Bronchial epithelial cell (primary cell): ENCODE measurements at places on chromosomes 3 and 15. TPM values are rescaled to one million over a fixed set of nuclear protein-coding genes. Genes with fewer than 3 reads are reported as not detected.

DNA sequence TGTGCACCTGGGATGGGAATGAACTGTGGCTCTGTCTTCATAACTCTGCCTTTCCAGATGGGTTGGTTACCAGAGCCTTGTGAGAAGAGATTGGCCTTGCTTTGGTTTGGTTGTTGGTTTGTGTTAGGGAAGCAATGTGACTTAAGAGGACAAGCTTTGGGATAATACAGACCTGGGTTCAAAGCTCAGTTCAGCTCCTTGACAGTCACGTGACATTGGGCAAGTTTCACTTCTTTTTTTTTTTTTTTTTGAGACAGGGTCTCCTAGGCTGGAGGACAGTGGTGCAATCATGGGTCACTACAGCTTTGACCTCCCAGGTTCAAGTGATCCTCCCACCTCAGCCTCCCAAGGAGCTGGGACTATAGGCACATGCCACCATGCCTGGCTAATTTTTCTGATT is 42.7 kb downstream of the CORO2B start:
- DNase-seq, result no peak

GRCh38 chr3:33833408-33834095 is 35.1 kb downstream of the PDCD6IP start:
- no peak for DNase-seq

DNA sequence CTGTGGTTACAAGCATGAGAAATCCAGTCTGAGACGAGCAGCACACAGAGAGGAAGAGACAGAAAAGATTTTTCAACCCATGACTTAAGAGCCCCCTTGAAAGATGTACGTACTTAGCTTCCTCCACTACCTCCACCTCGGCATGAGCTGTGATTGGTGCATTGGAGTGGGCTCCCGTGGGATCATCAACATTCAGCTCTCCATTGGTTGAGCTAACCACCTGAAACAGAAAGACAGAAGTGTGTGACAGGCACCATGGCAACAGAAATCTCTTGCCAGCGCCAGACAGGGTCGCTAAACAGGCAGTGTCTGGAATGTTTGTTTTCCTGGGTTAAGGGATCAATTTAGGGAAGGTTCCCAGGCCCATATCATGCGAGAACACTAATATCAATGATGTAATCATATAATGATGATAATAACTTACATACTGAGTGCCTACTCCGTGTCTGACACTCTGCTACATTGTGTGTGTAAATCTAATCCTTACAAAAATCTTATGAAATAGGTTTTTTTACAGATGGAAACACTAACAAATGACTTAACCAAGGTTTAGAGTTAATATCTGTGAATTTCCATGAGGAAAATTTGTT is 17.5 kb upstream of the PPIB start:
- no peak for DNase-seq

GRCh38 chr3:64650715-64651114 is 37.1 kb downstream of the ADAMTS9 start:
- DNase-seq, result peak; percentile 21

DNA sequence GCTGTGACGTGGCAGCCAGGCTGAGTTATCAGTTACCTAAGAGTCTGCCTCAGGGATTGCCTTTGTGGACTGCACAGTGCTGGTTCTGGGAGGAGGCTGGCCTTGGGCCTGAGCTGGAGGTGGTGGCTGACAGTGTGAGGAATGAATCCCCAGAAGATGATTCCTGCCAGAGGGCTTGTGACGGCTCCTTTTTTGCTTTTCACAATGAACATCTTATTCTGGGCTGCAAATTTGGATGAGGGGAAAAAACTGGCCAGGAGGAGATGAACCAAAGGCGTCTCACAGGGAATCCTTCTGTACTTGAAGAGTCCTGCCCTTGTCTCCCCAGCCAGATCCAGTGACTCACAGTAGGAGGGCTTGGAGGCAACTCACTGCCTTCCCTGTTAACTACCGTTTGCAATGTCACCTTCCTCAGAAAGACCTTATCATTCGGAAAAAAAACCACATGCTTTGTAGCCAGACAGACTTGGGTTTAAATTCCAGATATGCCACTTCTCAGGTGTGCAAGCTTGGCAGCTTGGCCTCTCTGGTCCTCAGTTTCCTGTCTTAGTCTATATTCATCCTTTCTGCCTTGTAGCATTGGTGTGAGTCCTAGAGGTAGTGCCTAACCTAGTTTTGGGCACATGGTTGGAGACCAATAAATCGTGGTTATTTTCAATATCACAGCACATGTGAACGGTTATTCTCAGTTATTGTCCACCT is 19.1 kb downstream of the ST6GAL1 start:
- DNase-seq, result peak; percentile 75

DPPA4 gene
- not detected in 2 replicates for total RNA-seq

GOLGA8T gene
- 0.13 TPM in 1 of 2 replicates, not detected in the other for total RNA-seq

DNA sequence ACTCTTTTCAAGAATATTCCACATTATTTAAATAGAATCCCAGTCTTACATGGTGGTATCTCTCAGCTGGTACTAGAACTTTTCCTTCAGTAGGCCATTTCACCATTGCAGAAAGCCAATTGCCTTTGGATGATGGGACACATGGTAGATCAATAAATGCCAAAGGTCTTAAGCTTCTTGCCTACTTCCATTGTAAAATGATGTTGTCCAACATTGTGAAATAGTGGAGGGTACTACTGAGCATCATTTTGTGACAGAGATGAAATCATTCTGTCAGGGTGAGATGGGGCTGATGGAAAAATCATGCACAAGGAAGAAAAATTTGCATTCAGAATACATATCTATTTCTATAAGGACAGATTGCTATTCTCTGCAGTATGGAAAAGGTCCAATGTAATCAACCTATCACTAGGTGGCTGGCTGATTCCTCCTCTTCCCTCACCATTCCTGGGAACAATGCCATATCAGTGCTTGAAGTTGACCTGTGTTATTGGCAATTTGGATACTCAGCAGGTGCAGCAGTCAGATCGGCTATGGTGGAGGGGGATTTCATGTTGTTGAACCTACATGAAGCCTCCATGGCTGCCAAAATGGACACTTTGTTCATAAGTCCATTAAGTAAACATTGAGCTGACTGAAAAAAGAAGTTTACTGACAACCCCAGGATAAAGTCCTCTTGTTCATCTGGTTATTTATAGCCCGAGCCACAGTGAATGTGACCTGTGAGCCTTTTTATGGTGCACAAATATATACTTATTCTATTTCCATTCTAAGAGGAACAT is 596.9 kb upstream of the ARPP21 start:
- no peak for DNase-seq

ZNF385D gene
- total RNA-seq, result under 0.01 TPM in 1 of 2 replicates, not detected in the other
